Renal cortex interstitium (tissue), 15 donors: ENCODE measurements at places on chromosomes 5 and 9.

DNA sequence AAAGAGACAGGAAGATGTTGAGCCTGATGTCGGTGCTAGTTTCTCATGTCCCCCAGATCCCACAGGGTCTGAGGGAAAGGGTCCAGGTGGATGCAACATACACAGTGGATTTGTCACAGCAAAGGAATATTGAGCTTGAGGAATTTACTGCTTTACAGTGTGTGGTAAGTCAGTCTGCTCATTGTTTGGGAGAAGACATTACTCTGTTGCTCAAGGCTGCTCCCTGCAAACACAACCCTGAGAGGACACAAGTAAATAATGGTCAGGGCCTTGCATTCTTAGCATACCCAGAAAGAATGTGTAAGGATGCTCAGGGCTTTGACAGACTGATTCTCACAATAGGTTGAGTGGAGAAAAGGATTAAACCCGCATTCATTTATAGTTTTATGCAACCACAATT lies 7.3 kb upstream of the MAN2A1 start:
- no peak for DNase-seq

DNA sequence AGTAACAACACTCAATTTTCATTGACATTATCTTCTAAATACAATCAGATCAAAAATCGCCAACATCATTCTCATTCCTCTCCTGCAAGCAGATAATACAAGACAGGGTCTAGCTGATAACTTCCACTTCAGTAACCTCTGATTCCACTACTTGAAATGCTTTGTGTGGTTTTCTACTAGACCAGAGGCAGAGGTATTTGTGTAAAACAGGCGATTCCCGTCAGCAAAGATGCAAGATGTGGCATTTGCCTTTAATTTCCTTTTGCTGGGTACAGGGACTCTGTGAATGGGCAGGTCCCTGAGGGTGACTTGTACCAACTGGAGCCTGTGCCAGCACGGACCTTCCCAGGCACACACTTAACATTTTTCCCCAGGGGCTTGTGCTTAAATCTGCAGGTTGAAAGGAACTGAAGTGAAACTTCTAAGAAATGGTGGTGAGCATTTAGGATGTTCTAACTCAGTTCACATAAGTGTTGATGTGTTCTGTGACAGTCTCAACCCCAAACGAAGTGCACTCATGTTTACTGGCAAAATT lies 625.5 kb upstream of the WWC1 start:
- no peak for DNase-seq

DNA sequence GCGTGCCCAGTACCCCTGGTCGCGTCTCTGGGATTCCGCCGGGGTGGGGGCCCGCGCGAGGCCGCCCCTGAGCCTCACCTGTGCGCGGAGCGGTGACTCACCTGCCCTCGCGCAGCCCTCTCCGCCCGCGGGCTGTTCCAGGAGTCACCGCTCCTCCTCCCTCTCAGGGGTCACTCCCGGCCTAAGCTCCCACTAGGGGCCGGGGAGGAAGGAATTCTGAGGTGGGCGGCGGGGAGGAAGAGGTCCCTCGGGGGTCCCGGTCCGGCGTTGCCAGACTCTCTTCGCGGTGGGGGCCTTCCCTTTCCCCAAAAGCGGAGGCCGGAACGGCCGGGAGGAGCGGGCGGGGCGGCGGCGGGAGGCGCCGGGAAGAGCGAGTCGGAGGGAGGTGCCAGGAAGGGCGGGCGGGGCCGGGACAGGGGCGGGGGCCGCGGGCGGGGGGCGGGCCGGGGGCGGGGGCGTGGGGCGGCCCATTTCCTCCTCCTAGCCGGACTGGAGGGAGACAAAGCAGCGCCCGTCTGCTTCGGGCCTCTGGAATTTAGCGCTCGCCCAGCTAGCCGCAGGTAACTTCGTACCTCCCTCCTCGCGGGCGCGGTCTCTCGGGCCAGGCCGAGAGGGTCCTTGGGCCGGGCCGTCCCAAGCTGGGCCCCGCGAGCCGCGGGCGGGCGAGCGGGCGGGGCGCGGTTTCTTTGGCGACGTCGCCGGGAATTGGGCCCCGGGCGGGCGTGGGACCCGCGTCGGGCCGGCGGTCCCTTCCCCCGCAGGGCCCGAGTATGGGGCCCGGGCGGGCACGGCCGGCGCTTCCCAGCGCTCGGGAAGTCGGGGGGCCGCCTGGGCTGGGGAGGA lies at the start of gene CTNNA1:
Gene CTNNA1 (plus strand): TSS at position 475 of the 843 bp plus-strand sequence. CDS start 28,500 bp downstream, outside the sequence.
- DNase-seq = peak; percentile 50

GRCh38 chr9:133714606-133715294 lies 23.4 kb downstream of the SARDH start:
- DNase-seq = no peak

DNA sequence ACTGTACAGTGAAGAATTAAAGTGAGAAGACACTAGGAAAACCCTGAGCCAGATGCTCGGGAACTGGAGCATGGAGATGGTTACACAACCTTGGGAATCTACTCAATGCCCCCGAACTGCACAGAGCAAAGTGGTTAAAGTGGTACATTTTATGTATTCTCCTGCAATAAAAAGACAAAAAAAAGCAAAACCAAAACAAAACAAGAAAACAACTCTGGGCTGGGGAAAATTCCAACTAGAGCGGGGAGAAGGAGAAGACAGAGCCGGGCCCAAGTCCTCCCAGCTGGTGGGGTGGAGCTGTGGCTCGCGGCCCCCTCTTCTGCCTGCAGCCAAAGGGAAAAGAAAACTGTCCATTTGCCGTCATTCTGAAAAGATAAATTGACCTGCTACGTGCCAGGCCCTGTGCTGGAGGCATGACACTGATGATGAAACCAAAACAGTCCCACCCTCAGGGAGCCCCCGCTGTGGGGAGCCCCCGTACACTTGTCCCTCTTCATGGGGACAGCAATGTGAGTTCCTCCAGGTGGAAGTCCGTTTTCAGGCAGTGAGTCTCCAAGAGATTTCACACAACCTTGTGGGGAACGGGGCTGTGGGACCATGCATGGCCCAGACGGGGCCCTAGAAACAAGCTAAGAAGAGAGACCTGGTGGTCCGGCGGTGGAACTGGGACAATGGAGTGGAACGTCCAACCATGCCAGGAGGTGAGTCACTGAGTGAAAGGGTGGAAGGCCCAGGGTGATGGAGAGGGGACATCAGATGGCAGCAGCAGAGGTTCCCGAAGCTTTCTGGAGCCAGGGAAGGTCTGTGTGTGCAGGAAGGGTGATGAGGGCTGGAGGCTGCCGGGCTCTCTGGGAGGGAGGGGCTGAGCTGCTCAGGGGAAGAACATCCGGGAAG lies 114.8 kb upstream of the COL5A1 start:
- no peak for DNase-seq

DNA sequence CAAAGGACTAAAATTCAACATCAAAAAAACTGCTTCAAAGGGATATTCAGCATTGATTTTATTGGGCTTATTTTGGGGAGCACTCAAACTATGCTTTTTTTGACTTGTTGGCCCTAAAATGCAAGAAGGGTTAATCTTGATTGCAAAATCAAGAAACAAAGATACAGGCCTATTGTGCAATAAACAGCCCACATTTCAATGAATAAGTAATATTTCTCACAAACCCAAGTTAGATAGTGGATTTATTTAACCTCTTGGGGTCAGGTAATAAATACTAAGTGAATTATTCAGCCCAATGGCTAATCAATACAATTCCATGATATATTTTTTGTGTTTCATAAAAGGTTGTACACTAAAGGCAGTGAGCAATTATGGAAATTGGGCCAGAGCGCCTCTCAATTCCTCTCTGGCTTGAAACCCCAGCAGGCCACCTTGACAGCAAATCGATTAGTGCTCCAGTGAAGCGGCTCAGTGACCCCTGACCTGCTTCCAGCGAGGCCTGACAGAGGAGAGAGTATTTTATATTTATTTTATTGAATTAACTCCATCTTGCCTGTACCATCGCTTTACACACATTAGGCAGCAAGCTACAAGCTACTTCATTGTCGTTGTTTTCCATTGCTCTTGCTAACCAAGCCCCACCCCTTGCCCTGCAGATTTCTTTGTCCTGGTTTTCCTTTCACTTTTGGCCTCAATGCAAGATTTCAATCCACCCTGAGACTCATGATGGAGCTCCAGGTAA lies 65.5 kb downstream of the EBF1 start:
- DNase-seq = no peak

- no peak for DNase-seq
Measured at GRCh38 chr5:41182666-41183065, 30.7 kb downstream of the C6 start.

DNA sequence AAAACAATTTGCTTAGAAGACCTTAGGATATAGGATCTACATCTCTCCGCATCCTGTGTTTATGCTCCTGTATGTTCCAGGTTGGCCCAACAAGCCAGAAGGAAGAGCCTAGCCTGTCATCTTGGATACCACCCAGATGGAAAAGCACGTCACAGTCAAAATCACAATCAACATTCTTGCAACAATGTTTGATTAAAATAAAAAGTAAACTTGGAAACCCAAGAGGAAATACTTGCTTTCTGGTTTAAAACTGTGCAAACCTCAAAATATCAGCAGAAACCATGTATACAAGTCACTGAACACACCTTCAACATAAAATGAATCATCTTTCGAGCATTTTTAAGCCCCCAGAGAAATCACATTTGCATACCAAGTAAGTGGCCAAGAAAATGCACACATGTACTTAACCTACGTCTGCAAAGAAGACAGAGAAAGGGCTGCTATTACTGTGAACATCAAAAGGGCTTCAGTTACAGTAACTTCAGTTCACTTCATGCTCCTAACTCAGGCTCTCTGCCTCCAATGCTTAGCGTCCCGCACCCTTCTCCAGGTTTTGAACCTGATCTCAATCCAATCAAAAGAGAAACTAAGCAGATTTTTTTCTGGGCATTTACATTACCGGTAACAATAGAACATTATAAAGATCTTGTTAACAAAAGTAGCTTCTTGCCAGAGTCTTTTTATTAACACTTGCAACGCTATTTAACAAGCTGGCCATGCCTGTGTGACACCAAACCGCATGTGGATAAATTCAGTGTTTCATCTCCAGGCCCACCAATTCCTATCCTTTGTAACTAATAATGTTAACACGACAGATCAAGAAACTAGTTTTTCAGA lies 1.3 kb downstream of the ENC1 start:
- DNase-seq = no peak

DNA sequence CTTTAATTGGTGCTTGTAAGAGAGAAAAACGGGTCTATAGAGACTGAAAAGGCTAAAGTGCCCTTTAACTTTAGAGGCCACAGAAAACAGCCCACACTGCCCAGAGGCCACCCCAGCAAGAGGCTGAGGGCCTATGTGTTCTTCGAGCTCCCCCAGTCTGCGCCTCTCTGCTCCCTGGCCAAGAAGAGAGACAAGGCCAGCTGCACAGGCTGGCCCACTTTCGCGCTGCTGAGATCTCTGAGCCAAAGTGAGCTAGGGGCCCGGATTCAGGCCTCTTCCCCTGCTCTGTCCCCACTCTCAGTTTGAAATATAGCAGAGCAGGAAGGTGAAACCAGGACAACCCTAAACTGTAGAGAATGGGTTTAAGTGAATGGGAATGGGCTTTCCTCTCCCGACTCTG lies 132.0 kb upstream of the TRIM32 start:
- no peak for DNase-seq

- no peak for DNase-seq
Measured at GRCh38 chr9:113580954-113581311, 117.4 kb downstream of the RGS3 start.

DNA sequence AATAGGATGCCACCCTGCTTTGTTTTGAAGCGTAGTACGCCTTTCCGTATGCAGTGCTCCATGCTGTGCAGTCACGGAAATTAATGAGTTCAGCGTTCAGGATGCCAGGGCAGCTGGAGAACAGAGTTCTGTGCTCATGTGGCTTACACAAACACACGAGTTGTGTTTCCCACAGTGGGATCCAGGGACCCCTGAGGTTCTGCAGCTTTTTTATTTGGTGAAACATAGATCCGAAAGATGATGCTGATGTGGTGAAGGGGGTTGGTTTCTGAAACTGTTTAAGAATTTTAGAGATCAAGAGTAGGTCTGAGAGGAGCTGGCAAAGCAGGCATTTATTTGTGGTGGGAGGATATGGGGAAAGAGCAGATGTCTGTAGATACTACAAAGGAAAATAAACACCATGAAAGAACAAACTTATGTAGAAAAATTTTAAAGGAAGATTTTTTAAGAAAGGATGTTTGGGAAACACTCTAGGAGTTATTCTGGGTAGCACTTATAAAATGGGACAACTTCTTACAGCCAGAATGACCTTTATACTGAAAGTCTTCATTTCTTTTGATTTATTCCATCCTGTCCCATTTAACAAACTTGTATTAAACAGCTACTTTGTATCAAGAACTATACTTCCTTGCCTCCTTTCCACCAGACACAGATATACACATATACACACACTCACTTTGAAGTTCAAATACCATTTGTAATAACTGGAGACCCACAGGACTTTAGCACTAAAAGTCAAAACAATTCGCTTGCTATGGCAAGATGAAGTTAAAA lies 52.7 kb downstream of the ITGA1 start:
- no peak for DNase-seq

DNA sequence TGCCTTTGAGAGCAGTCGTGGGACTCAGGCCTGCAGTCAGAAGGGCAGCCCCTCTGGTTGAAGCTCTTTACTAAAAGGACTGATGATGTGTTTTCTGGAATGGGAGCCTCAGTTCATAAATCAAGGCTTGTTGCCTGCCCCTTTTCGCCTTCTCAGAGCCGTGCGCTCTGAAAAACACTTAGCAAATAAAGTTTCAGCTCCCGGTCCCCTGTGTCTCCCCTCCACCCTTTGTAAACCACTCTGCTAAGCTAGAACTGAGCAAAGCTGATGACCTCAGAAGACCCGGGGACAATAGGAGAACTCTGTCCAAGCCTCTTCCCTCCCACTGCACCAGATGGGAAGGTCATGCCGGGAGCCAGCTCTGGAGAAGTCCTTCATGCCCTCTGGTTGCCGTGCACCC lies 39.3 kb upstream of the ADRA1B start:
- no peak for DNase-seq

GRCh38 chr9:127917603-127918002 lies 762 bp upstream of the ST6GALNAC4 start:
- DNase-seq = no peak

DNA sequence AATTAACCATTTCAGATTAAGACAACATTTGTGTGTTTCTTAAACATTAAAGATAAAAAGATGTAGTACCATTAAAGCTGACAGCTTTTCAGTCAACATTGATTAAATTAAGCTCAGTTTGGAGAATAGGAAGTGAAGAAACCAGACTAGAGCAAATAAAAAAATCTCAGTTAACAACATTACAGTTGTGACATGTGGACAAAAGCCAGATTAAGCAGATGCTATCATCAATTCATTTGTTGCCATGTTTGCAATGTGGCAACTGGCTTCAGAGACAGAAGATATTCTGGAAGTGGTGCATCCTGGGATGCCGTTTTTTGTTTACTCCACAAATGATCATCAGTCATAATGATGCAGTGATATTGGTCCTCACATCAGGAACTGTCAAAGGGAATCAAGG lies 70.3 kb upstream of the CNTLN start:
- DNase-seq = no peak

DNA sequence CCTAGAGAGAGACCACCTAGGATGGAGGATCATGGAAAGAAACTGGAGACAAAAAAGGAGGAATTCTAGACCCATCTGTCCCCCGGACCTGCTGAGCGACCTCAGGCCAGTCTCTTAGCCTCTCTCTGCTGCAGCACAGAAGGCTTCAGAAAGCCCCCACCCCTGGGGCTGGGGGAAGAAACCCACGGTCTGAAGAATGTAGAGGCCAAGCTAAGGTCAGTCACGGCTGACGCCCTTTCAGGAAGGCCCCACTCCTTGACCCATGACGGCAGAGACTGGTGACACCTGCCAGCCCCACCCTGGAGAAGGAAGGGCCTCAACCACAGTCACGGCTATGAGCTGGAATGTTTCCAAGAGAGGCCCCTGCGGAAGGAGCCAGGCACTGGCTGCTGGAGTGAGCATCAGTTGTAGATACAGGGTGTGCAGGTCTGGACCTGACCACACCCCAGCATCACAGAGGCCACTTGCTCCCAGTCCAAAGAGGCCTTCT lies 120.5 kb upstream of the BOD1 start:
- no peak for DNase-seq

- DNase-seq = no peak
Measured at GRCh38 chr5:127892467-127893207, 189.4 kb downstream of the CCDC192 start.
